SK-N-SH (cell line): ENCODE measurements at places on chromosomes 2 and 18.
A peak's percentile ranks its signal among the peaks of the same experiment; 100 is the strongest.

- no peaks in the 10 kb centered on the region for H3K27me3 ChIP-seq
- H3K36me3 ChIP-seq: peaks cover 5% of the 10 kb centered on the region
- H3K27ac ChIP-seq: no peak overlapping the region
- no peak for DNase-seq
- no peak overlapping the region for H3K4me3 ChIP-seq
- H3K4me1 ChIP-seq: peaks cover 34% of the 10 kb centered on the region
Measured at GRCh38 chr2:69224512-69224837, 162.6 kb downstream of the GFPT1 start.

GRCh38 chr2:69667805-69668382 lies 24.4 kb upstream of the AAK1 start:
- H3K27ac ChIP-seq: no peak overlapping the region
- H3K4me3 ChIP-seq: no peak overlapping the region
- H3K36me3 ChIP-seq: peaks cover 5% of the 10 kb centered on the region
- H3K27me3 ChIP-seq: no peaks in the 10 kb centered on the region
- DNase-seq: no peak

GRCh38 chr2:123502931-123503330 lies 522.2 kb upstream of the CNTNAP5 start:
- no peaks in the 10 kb centered on the region for H3K36me3 ChIP-seq
- H3K4me3 ChIP-seq: no peak overlapping the region
- no peaks in the 10 kb centered on the region for H3K27me3 ChIP-seq
- no peak for DNase-seq
- H3K27ac ChIP-seq: no peak overlapping the region

DNA sequence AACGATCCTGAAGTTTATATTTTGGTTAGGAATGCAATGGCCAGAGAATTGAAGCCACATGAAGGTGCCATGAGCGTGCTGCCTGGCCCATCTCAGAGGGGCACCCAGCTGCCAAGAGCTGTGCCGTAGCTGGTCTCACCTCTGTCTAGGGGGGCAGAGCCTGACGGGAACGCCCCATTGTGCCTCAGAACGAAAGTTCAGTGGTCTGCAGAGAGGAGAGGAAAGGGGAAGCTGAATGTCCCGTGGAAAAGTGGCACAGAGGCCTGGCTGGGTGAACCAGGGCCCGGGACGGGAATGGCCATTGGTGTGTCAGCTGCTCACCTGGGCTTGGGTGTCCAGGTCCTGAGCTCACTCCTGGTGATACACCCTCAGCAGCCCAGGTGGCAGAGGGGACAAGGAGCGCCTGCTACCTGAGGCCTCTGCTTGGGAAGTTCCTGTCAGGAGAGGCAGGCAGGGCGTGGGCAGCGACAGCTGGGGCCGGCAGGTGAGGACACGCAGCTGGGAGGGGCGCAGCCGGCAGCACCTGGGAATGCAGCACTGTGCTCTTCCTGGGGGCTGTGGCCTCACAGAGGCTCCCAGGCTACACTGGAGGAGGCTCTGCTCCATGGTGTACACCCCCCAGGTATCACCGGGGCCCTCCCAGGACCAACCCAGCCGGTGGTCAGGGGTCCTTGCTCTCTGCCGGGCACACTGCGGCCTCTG lies 67.3 kb downstream of the PARD6G start:
- no peak for DNase-seq
- H3K27me3 ChIP-seq: no peaks in the 10 kb centered on the region
- H3K4me3 ChIP-seq: no peak overlapping the region

DNA sequence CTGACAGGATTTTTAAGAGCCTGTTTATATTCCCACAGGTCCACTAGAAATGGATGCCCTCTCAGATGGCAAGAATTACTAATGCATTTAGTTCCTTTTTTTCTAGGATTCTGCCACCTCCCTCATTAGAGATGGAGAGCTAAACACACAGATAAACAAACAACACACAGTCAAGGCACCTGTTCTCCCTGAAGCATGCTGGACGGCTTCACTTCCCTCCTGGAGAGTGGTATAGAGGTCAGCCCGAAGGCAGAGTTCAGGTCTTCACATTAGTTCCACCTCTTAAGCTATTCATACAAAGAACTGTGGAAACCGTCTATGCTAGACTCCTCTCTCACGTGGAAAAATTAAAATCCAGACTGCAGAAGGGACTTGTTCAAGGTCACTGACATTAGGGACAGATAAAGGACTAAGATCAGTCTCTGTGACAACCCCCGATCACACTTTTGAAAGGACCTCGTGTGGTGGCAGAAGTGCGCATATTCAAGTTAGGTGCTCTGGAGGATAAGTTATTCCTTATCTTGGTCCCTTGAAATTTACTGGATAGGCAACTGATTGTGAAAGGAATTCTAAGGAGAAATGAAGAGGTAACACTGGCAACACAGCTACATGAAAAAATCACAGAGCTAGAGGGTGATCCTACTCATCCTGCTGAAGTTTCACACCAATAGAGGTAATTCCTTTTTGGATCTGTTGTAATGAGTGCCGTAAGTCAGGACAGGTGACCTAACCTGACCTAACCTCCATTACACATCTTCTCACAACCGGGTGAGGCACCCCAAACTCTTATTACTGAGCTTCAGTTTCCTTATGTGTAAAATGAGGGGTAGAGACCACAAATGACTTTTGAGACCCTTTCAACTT lies 75.1 kb downstream of the SPRED2 start:
- no peak overlapping the region for H3K4me3 ChIP-seq
- DNase-seq: no peak
- H3K27me3 ChIP-seq: no peaks in the 10 kb centered on the region
- no peak overlapping the region for H3K27ac ChIP-seq
- H3K4me1 ChIP-seq: peaks cover 21% of the 10 kb centered on the region

GRCh38 chr2:113861740-113862139 lies 28.1 kb upstream of the ACTR3 start:
- DNase-seq: no peak
- no peak overlapping the region for H3K27ac ChIP-seq

GRCh38 chr2:130375291-130376266 lies 19.7 kb downstream of the PTPN18 start:
- no peaks in the 10 kb centered on the region for H3K27me3 ChIP-seq
- H3K4me3 ChIP-seq: no peak overlapping the region
- H3K4me1 ChIP-seq: no peaks in the 10 kb centered on the region; the same call in 1 of the 2 replicates
- DNase-seq: no peak
- peaks cover 7% of the 10 kb centered on the region for H3K36me3 ChIP-seq

GRCh38 chr18:47438001-47438400 lies 186.5 kb upstream of the SKOR2 start:
- no peaks in the 10 kb centered on the region for H3K36me3 ChIP-seq
- no peak overlapping the region for H3K27ac ChIP-seq
- H3K4me3 ChIP-seq: no peak overlapping the region

DNA sequence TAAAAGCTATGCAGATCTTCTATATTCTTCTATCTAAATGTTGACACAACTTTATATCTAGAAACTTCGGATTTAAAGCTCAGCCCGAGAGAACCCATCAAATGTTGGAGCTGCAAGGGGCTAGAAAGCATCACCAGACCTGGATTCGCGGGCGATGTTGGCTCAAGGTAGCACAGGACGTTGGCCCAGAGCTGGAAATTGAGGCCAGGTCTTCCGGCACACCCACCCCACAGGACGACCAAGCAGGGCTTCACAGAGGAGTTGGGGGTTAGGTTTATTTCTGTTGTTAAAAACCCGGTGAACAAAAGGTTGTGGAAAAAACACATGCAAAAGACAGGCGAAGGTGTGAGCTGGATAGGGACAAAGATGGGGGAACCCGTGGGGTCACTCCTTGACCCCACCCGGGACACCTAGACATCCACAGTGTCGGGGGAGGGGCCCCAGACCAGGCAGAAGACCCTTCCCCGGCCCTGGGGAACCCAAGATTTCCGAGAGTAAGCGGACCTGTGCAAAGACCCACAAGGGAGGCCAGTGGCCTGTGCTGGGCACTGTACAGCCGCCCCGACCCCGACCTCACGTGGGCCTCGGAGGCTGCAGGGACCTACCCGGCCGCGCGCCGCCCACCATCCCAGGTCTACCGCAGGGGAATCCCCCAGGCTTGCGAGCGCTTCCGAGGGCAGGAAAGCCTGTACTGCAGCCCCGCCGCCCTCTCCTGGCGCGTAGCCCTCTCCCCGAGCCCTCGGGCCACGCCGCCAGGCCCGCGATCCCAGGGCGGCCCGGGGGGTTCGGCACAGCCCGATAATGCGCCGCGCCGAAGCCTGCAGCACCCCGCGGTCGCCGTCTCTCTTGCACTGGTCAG lies 1.8 kb upstream of the AGBL5 start:
- peak overlapping the region; percentile 98 for H3K27ac ChIP-seq
- DNase-seq: peak; percentile 88
- no peaks in the 10 kb centered on the region for H3K36me3 ChIP-seq
- H3K4me1 ChIP-seq: peaks cover 10% of the 10 kb centered on the region; the same call in 1 of the 2 replicates

GRCh38 chr2:111665551-111666116 lies 218.4 kb downstream of the ANAPC1 start:
- peaks cover 6% of the 10 kb centered on the region; the same call in 1 of the 2 replicates for H3K4me1 ChIP-seq
- DNase-seq: no peak
- H3K4me3 ChIP-seq: no peak overlapping the region
- no peaks in the 10 kb centered on the region for H3K27me3 ChIP-seq
- H3K36me3 ChIP-seq: no peaks in the 10 kb centered on the region

DNA sequence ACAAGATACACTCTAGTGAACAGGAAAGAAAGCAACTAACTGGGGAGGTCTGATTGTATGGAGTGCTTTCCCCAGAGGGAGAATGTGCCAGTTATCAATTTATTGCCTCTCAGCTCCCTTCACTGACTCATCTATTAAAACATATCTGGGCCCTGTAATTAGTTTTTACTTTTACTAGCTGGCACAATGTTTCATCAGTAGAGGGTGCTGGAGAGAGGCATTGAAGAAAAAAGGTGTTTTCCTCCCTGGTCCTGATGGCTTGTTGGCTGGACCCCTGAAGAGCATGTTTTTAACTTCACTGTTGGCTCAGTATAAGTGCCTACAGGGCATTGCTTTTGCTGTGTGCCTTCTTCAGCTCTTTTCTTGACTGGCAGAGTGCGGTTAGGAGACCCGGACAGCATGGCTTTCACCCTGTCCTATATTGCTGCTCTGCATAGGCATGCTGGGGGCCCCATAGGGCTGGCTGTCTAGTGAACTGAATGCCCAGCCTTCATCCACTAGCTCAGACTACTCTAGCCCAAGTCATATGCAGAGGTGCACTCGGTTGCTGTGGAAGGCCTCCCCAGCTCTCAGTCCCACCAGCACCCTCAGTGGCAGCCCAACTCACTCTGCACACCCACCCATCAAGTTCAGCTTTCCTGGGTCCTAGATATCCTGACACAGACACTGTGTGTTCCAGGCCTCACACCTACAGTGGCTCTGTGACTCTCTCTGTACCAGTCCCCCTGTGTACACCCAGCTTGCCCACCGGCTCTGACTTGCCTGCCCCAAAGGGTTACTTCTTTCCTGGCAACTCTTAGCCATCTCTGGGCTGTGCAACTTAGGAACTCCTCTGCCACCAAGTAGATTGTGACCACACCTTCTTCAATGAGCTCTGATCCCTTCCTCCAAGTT lies 62.3 kb upstream of the ACYP2 start:
- no peaks in the 10 kb centered on the region for H3K27me3 ChIP-seq
- H3K4me3 ChIP-seq: no peak overlapping the region
- DNase-seq: no peak
- no peaks in the 10 kb centered on the region for H3K36me3 ChIP-seq
- no peak overlapping the region for H3K27ac ChIP-seq

DNA sequence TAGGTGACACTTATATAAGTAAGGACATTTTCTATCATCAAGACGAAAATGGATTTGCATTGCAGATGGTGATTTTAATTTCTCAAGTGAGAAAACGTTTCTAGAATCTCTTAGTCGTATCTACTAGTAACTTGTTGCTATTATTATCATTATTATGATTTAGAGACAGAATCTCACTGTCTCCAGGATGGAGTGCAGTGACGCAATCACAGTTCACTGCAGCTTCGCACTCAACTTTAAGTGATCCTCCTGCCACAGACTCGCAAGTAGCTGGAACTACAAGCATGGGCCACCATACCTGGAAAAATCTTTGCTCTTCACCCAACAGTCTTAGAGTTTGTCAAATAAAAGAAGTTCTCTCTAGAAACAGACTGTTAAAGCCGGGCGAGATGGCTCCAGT lies 37.6 kb upstream of the DDX18 start:
- H3K27ac ChIP-seq: no peak overlapping the region
- no peak for DNase-seq
- no peaks in the 10 kb centered on the region for H3K36me3 ChIP-seq
- no peaks in the 10 kb centered on the region for H3K4me1 ChIP-seq
- no peaks in the 10 kb centered on the region for H3K27me3 ChIP-seq
- H3K4me3 ChIP-seq: no peak overlapping the region

- DNase-seq: no peak
- H3K36me3 ChIP-seq: no peaks in the 10 kb centered on the region
- H3K27me3 ChIP-seq: no peaks in the 10 kb centered on the region
- H3K4me3 ChIP-seq: no peak overlapping the region
- no peaks in the 10 kb centered on the region for H3K4me1 ChIP-seq
Measured at GRCh38 chr18:62632788-62633455, 82.4 kb upstream of the PHLPP1 start.

GRCh38 chr2:230929381-230930148 lies 4.5 kb upstream of the GPR55 start:
- no peaks in the 10 kb centered on the region; the same call in 1 of the 2 replicates for H3K4me1 ChIP-seq
- H3K27me3 ChIP-seq: peaks cover 3% of the 10 kb centered on the region
- H3K27ac ChIP-seq: no peak overlapping the region
- no peaks in the 10 kb centered on the region for H3K36me3 ChIP-seq
- no peak overlapping the region for H3K4me3 ChIP-seq

DNA sequence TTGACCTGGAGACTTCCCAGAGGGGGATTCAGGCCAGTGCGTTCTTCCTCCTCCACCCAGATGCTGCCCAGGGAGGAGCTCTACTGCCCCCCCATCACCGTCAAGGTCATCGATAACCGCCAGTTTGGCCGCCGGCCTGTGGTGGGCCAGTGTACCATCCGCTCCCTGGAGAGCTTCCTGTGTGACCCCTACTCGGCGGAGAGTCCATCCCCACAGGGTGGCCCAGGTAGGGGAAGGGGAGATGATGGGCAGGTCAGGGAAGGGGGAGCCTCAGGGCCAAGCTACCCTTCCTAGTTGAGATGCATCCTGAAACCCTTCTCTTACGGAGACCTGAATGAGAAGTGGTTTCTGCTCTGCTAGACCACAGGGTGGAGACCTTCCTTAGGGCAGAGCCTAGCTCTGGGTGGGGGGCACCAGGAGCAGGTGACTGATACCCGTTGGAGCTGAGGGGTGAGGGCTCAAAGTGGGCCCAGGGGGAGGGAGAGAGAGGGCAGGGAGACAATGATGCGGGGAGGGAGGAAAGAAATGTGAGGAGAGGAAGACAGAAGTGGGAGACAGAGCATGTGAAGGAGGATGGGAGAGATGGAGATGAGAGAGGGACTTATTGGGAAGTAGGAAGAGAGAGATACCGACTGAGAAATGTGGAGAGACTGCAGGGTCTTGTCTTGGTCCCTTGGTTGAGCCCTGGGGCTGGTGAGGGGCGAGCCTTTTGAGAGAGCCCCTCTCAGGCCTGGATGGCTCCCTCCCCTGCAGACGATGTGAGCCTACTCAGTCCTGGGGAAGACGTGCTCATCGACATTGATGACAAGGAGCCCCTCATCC lies 159.4 kb downstream of the DYSF start:
- peak; percentile 8 for DNase-seq
- no peak overlapping the region for H3K27ac ChIP-seq
- H3K27me3 ChIP-seq: no peaks in the 10 kb centered on the region
